Glutamatergic neuron (in vitro differentiated cells): ENCODE measurements at places on chromosomes 5 and 9.

GRCh38 chr5:15715967-15716366 is 216.0 kb downstream of the FBXL7 start:
- no peak for DNase-seq

DNA sequence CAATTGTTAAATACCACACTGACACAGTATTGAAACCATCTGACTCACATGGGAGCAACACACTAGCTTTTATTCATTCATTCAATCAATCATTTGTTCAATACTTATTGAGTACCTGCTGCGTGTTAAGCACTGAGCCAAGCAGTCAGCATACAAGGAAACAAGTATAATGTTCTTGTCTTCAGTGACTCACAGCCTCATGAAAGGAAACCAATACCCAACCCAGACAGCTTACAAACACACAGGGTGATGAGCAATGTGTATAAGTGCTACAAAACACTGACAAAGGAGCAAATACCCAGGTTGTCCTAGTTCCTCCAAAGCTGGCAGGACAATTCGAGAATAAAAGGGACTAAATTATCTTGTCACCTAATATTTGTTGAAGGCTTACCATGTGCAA is 67.6 kb upstream of the RASEF start:
- DNase-seq: no peak

- DNase-seq: no peak
These were observed 6.0 kb downstream of the CDX1 start for GRCh38 chr5:150172556-150172955.

DNA sequence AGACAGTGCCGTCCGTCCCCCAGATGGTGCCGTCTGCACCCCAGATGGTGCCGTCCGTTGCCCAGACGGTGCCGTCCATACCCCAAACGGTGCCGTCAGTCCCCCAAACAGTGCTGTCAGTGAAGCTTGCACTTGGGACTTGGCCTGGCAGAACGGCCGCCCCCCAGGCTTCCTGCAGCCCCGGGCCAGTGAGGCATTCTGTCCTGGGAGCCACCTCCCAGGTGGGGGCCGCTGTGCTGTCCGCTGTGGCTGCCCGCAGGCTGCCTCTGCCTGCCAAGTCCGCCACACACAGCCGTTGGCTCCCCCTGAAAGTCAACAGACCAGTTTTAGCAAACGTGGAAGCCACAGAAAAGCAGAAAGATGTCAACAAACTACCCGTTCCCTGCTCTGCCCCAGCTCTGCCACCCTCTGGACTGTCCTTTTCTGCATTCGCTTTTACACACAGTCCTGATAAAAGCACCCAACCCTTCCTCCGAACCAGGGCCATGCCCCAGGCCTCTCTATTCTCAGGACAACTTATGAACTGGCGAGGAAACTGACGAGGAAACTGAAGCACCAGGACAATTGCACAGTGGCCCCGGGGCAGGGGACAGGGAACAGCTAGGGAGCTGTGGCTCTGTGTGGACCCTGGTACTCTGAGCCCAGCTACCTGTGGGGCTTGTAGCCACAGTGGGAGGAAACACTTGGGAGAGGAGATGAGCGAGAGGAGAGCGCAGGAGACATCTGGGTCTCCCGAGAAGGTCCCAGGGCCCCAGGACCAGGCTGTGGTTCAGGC is 39.6 kb upstream of the RXRA start:
- DNase-seq: no peak

DNA sequence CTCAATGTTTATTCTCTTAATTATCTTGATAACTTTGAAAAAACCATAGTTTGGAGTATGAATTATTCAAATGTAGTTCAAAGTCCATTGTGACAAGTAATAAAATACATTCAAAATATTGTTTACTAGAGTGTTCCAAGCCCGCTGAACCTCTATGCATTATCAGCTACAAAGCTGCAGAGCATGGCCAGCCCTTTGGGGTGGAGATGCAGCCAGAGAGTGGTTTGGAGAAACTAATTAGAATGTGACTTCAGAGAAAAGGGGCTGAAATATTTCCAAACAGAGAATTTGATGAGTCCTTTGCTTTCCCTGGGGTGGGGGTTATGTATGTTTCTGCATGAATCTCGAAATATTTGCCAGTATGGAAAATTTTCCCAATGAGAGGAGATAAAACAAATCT is 211.3 kb downstream of the NTRK2 start:
- DNase-seq: no peak

- DNase-seq: no peak
These were observed 11.2 kb downstream of the DNAJB5 start for GRCh38 chr9:35000535-35001284.

DNA sequence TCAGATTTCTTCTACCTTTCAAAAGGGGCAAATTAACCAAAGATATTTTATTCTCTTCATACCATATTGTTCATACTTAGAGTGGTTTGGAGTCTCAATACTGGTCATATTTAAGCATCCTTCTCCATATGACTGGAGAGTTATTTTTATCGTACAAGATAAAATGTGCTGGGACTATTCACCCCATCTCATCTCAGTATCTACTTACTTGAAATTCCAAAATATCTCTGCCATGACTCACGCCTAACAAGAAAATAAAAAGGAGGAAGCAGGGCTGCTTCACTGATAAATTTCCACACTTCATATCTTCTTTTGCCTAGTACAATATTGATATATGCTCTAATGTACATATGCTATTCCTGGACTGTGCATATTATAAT is 277.9 kb upstream of the CDH9 start:
- DNase-seq: no peak
